Retina (tissue), 1 donor: ENCODE measurements at places on chromosomes 1 and 21.
A peak's percentile ranks its signal among the peaks of the same experiment; 100 is the strongest.

GRCh38 chr1:64209221-64209620 lies 5.8 kb downstream of the UBE2U start:
- DNase-seq: no peak

DNA sequence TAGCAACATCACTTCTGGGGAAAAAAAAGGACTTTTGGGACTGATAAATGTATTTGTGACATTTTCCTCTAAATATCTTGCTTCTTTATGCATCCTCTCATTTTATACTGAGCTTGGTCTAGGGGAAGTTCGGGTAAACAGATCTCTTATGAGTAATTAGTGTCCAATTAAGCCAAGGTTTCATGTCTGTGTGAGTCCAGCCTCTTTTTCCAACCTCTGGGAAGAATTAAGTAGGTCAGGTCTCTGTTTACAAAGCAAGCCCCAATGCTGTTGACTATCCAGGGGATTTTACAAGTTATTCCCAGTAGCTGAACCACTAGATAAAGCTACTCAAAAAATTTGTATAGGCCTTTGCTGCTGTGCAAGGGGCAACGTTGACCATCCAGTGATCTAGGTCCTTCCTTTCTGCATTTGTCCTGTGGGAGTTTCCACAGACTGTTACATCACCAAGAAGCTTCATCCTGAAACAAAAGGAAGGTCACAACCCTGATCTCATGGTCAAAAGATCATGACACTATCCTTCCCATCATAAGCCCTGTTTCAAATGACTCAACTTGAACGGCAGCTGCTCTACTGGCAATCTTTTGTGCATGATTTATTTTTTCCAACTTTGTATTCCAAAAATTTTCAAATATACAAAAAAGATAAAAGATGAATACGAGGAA lies 74.3 kb downstream of the ETS2 start:
- DNase-seq: no peak

DNA sequence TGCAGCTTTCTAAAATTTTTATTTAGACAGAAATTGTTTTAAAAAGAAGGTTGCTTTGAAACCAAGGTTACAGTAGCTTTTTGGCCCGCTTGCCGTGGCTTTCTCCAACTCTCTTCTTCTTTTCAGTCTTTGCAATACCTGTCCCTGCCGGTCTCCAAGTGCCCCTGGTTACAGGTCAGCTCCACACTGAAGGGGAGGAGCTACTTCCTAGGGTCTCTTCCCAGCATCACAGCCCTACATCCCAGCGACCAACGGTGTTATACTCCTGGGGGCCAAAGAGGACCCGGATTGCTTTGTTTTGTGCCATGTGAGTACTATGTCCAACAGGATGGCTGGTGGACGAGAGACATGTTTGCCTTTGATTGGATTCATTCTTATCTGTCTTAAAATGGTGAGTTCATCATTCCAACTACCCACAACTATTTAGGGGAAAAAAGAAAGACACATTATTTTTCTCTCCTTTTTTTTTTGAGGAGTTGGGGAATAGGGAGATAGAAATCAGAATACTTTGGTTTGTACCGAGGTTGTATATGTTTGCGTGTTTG lies at the start of gene FNDC7:
Gene FNDC7, plus strand, starts transcription at position 303 of the 545 bp plus-strand sequence. Its CDS starts 26 bp downstream, at position 329.
- DNase-seq: no peak

- no peak for DNase-seq
These were observed 15.3 kb upstream of the TNFRSF1B start for GRCh38 chr1:12151465-12151864.

GRCh38 chr1:115669002-115669673 lies 27.4 kb downstream of the VANGL1 start:
- no peak for DNase-seq

DNA sequence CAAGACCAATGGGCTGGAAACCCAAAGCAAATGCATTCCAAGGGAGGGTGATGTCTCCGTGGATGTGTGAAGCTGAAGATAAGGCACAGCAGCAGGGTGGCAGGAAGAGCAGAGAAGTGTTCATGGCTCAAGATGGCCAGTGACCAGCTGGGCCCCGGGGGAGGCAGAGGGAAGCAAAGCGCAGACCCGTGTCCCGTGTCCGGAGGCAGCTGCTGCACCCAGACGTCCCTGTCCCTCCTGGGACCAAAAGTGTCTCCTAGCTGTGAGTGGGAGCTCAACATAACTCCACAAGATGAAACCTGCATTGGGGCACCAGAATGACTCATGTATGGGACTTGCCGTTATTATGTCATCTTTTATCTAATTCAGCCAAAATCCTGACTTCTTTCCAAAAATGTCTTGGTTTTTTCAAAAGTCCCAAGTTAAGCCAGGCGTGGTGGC lies 118.2 kb downstream of the RIPK4 start:
- DNase-seq: no peak

DNA sequence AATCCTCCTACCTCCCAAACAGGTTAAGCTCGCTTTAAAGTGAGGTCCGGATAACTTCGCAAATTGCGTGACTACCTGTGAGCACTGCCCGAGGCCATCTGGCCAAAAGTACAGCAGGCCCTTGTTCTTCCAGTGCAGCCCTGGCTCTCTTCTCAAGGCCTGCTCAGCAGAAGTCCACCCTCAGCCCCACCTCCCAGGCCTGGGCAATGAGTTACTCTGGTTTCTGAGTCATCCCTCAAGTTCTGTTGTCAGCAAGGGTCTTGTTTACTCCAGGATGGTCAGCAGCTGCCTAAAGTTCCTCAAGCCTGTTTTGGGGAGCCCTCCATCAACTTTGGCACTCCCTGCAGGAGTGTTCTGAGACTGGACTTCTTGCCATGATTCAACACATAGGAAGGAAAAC lies 101.7 kb downstream of the BCAR3 start:
- DNase-seq: no peak

DNA sequence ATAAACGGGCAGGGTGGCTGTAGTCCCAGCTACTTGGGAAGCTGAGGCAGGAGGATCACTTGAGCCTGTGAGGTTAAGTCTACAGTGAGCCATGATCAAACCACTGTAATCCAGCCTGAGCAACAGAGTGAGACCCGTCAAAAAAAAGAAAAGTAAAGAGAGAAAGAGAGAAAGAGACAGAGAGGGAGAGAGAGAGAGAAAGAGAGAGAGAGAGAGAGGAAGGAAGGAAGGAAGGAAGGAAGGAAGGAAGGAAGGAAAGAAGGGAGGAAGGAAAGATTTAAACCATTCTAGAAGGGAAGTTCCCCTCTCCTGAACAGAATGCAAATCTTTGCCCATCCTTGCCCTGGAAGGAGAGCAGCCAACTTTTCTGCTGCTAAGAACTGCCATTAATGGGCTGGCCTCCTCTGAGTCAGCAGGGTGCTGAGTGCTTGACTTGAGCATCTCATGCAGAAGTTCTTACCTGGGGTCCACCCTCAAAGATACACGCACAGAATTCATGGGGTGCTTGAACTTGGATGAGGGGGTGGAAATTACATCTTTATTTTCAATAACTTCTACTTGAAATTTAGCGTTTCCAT lies 24.5 kb upstream of the TARDBP start:
- DNase-seq: no peak

GRCh38 chr21:30613836-30614235 lies at the start of gene KRTAP6-1:
Gene KRTAP6-1 (minus strand): TSS chr21:30613930. CDS start chr21:30613904, 26 bp downstream.
- DNase-seq: no peak

GRCh38 chr1:67570486-67571143 lies 114.4 kb upstream of the GADD45A start:
- no peak for DNase-seq

GRCh38 chr1:16991571-16991970 lies 11.2 kb upstream of the MFAP2 start:
- no peak for DNase-seq

GRCh38 chr21:15283789-15284188 lies 219.0 kb upstream of the NRIP1 start:
- DNase-seq: no peak

- DNase-seq: no peak
These were observed 19.5 kb downstream of the SDCCAG8 start for GRCh38 chr1:243275316-243275715.

DNA sequence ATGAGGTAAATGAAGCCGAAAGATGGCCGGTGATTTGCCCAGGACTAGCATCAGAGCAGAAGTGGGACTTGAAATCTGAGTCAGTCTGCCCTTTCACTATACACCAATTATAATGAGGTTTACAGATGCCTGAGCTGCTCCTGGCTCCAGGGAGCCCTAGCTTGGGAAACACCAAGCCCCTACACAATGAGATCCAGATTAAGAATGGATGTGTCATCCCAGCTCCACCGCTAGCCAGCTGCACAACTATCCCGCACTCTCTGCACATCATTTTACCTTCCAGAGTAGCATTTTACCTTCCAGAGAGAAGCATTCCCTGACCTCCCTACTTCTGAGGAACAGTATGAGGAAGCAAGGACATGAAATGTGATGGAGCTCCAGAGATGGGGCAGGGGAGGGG lies 27.0 kb downstream of the SERTAD4 start:
- no peak for DNase-seq

GRCh38 chr1:1037366-1038327 lies 17.7 kb downstream of the AGRN start:
- DNase-seq: no peak

DNA sequence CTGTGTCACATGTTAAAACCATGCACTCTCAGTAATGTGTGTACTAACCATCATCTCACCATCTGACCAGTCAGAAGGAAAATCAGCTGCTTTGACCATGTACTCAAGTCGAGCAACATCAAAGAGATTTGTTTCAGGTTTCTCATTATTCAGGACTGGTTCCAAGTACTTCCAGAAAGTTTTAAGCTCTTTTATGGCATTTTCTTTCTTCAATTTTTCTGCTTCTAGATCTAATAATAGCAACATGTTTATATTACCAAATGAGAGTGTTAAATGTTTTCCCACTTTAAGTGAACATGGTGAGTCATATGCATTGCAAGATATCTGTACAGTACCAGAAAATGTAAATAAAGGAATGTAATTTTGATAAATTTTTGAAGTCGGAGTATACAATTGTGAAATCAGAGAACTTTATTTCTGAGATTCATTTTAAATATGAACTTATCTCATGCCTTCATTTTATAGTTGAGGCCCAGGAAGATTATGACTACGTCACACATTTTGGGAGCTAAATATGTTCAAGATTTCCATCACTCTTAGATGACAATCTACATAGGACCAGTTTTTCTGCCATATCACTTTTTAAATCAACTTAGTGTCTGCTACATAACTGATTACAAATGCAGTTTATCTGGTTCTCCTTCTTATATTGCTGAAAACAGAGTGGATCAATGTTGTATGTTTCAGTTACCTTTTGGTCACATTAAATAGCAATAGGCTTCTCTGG lies 87.2 kb downstream of the SPAG17 start:
- no peak for DNase-seq

DNA sequence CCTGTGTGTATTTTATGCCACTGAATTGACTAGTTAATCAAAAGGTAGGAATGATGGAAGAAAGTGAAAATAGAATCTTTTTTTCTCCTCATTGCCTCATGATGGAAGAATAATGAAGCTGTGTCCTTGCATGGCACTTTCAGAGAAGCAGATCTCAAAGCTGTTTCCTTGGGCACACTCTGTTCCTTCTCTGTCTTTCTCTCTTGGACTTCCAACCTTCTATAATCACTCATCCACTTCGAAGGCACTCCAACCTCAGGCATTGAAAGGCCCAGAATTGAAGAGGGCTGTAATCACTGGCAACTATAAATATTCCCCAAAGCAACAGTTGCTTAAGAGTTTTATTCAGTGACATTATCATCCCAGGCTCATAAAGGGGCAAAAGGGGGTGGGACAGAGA lies 31.1 kb upstream of the DNASE2B start:
- DNase-seq: no peak

- DNase-seq: no peak
These were observed 26.4 kb downstream of the MEGF6 start for GRCh38 chr1:3584915-3585314.

- DNase-seq: peak; percentile 90
These were observed 448 bp downstream of the G0S2 start for GRCh38 chr1:209675565-209676154.

- DNase-seq: no peak
These were observed 315.3 kb downstream of the OMA1 start for GRCh38 chr1:58231204-58231603.

- DNase-seq: no peak
These were observed 16.2 kb downstream of the RHOU start for GRCh38 chr1:228751360-228752098.

GRCh38 chr1:53593758-53594380 lies 134.7 kb downstream of the DMRTB1 start:
- peak; percentile 85 for DNase-seq

DNA sequence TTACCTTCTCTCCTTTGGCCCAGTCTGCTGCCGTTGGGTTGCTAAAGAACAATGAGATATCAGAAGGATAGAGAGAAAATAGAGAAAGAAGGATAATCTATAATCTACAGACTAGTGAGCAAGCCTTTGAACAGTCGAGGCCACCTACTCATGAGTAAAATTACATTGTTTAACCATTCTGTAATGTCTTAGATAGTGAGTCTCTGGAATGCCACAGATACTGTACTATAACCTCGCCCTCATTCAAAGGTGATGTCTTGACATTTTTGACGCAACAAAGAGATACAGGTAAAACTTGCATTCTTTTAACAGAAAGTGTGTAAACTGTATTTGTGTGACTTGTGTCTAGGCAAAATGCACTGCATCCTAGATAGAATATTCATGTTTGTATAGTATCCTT lies 77.9 kb downstream of the LAMC1 start:
- DNase-seq: no peak

DNA sequence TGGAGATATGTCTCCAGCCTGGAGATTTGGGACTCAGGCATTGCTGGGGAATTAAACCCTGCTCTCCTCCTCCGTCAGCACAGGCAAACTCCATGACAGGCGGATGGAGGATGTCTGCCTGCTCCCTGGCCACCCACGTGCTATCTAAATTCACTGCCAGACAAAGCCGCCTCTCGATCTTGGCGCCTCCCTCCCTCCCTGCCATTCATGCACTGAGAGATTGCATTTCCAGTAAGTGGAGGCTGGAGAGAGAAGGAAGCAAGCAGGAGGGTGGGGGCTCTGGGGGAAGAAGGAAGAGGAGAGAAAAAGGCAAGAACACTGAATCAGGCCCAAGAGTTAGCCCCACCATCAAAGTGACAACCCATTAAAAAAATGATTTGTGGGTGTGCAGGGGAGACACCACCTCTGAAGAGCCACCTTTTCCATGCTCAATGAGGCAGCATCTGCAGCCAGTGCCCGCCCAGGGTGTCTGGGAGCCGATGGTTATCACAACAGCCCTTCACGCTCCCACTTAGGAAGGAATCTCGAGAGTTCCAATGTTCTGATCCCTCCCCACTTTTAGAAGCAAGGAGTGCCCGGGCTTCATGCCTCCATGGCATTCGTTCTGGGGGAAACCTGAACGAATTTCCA lies 183.0 kb downstream of the HIVEP3 start:
- peak; percentile 59 for DNase-seq

DNA sequence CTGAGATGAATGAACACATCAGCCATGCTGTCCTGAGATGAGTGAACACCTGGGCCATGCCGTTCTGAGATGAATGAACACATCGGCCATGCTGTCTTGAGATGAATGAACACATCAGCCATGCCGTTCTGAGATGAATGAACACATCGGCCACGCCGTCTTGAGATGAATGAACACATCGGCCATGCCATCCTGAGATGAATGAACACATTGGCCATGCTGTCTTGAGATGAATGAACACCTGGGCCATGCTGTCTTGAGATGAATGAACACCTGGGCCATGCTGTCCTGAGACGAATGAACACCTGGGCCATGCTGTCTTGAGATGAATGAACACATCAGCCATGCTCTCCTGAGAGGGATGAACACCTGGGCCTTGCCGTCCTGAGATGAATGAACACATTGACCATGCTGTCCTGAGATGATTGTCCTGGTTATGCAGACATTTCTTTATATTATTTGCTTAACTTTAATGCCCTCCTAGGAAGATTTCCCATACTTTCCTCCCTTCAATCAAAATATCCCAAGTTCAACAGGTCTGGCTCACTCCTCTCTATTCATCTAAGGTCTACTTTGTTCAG lies 48.6 kb upstream of the COL6A1 start:
- no peak for DNase-seq
